CD4-positive, alpha-beta T cell treated with Interleukin-10 for 1 hour (primary cell): ENCODE measurements at places on chromosomes 6 and 20.

DNA sequence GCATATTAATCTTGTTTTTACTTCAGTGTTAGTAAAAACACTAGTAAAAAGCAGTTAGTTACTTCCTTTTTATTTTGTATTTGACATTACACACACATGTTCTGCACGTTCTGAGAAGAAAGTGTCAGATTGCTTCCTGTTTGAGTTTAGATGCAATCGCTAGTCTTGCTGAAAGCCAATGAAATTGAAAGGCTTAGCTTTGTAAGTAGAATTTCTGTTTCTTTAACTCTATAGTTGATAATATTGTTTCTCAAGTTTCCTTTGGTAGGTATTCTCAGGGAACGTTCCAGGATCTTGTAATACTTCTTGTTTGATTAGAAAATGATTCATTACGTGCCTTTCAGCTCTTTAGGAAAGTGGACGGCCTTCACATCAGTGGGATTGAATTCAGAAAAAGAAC, 55.0 kb downstream of the CDKAL1 start:
- no peak for DNase-seq

DNA sequence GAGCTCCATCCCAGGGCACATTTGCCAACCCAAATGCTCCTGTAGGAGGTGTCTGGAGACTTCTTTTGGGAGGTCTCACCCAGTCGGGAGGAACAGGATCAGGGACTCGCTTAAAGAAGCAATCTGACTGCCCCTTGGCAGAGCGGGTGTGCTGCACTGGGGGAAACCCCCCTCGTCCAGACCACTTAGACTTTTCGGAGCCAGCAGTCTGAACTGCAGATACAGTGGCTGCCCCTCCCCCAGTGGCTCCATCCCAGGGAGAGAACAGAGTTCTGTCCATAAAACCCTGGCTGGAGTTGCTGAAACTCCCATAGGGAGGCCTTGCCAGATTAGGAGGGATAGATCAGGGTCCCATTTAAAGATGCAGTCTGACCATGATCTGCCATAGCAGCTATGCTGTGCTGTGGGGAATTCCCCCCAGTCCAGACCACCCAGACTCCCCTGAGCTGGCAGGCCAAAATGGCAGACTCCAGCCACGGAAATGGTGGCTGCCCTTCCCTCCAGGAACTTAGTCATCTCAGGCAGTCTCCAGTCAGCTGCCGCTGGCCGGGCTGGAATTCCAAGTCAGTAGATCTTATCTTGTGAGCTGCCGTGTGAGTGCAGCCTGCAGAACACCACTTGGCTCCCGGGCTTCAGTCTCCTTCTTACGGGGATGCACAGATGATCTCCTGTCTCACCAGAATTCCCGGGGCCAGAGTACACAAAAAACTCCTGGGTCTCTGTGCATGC, 278.1 kb upstream of the SASH1 start:
- no peak for DNase-seq

GRCh38 chr20:25005220-25005619, 12.7 kb upstream of the APMAP start:
- DNase-seq, result no peak

- no peak for DNase-seq
Observed at GRCh38 chr6:66418906-66419305, 711.9 kb upstream of the EYS start.

DNA sequence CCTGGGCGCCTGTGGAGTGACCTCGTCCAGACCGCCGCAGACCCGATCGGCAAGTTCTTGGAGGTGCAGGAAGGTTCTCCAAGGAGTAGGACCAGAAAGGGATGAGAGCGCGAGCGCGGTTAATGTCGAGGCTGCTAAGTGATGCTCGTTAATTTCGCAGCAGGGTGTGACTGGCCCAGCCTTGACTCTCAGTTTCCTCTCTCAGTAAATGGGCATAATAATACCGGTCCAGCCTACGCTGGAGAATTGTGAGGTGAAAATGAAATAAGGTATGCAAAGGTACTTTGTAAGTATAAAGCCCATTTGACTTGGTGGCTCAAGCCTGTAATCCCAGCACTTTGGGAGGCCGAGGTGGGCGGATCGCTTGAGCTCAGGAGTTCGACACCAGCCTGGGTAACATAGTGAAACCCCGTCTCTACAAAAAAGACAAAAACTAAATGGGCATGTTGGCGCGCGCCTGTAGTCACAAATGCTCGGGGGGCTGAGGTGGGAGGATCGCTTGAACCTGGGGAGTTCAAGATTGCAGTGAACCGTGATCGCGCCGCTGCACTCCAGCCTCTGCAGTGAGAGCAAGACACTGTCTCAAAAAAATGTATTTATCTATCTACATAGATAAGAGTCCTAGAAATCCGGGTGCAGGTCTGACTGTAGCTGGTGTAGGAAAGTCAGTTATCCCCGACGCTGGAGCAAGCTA, 634 bp upstream of the BTBD9 start:
- no peak for DNase-seq

- DNase-seq, result no peak
Observed at GRCh38 chr20:34762031-34762555, 57.9 kb downstream of the TP53INP2 start.

DNA sequence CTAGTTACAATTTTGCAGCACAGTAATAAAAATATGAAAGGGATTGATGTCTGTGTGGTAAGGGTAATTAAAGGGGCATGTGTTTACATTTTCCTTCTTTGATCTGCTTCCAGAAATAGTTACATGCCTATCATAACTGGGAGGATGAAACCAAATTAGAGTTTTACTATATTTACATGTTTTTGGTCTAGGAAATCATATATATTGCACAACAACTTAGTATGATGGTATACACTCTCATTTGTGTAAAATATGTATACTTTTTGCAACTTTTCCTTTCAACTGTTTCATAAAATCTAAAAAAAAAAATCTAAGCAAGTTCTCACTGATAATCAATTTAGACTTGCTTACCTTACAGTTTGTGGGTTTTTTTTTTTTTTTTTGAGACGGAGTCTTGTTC, 32.2 kb downstream of the DCBLD1 start:
- no peak for DNase-seq

- peak; percentile 57 for DNase-seq
Observed at GRCh38 chr6:105733556-105734162, 330.8 kb upstream of the PREP start.

DNA sequence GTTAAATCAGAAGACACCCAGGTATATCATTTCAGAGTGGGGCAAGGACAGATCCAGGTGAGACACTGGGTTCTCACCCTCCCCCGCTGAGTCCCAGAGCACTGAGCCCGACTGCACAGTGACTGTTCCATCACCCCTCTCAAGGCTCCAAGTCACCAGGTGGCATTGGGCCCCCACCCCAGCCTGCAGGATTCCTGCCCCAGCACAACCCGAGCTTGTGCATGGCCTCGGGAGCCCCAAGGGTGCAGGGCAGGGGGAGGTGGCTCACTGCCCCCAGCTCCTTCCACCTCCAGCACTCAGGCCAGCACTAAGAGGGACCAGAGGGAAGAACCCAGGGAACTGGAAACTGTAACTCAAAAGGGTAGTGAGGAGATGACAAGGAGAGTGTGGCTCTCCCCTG, 39.3 kb upstream of the CST5 start:
- DNase-seq, result no peak

DNA sequence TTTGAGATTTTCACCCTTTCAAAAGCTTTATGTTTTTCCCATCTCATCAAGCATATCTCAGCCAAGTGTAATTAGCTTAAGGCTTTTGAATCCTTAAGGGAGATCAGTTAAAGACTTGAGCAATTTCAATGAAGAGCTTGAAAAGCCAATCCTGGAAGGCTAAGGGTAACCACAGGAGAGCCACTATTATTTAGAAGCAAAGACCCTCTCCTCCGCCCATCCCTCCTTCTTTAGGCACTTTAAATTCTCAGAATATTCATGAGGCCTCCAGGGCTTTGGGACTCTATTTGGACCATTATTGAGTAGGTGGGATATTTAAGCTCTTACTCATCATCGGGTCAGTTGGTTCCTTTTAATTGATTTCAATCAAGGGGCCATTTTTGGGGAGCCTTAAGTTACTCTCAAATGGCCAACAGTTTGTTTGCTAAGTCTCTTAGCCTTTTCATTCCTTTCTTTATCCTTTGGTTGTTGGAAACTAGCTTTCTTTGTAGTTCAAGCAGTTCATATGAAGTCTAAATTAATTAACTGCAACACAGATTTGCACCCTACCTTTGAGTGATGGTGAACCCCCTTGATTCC, 567.2 kb downstream of the KIF16B start:
- DNase-seq, result no peak

GRCh38 chr6:36608788-36609563, 14.8 kb downstream of the SRSF3 start:
- DNase-seq, result no peak

DNA sequence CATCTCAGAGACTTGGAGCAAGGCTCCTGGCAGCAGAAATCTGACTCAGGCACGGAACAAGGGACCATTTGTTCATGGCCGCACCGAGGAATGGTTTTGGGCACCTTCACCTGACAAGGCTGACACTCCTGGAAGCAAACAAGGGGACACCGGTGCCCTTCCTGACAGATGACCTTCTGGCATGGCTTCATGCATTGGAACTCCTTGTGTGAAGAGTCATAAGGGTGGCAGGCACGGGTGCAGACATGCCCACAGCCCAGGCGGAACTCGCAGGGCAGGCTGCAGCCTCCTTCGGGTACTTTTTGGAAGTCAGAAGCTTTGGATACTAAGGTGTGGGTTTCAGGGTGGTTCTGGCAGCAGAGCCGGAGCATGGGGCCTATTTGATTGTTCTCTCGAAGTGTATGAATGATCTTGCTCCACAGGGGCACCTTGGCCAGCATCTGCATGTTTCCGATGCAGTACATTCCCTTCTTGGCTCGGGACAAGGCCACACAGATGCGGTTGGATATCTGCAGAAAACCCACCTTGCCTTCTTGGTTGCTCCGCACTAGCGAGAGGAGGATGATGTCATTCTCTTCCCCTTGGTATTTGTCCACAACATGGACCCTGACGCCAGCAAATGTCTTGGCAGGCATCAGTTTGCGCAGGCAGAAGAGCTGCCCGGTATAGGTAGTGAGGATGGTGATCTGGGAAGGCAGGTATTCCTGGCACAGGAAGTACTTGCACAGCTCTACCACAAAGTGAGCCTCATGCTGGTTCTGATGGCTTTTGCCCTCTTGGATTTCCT, 28.8 kb downstream of the ZNFX1 start:
- DNase-seq, result no peak

GRCh38 chr6:15366879-15367278, 121.0 kb downstream of the JARID2 start:
- DNase-seq, result no peak

- DNase-seq, result no peak
Observed at GRCh38 chr6:108751851-108752732, 96.1 kb upstream of the ARMC2 start.

- no peak for DNase-seq
Observed at GRCh38 chr20:43430265-43431133, 27.2 kb upstream of the SRSF6 start.

GRCh38 chr6:74161380-74161779, 465.4 kb downstream of the CD109 start:
- no peak for DNase-seq

DNA sequence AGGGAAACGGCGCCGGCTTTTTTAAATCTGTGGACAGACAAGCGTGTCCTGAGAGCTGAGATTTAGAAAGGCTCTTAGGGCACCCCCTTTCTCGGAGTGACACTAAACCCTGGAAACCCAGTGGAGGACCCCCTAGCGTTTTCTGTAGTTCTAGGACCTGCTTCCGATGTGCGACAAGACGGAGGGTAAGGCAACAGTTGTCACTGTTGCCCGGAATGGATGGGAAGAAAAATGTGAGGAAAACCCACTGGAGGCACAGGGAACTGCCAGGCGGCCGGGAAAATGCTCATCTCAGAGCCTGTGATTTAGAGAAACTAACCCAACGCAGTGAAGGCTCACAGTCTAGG, 551 bp upstream of the ATP5F1E start:
- no peak for DNase-seq

DNA sequence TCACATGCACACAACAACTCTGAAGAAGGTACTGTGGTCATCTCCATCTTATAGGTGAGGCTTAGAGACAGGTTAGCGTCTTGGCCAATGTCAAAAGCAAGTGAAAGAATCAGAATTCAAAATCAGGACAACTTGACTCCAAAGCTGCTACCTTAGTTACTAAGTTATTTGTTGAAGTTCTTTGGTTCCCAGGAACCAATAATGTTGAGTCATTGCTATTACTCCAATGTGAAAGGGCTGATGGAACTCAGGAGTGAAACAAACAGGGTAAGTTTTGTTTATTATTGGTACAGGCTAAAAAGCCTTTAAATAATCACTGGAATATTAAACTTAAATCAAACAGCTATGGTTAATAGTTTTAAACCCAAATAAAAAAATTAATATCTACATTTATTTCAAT, 111.1 kb downstream of the PDSS2 start:
- no peak for DNase-seq

DNA sequence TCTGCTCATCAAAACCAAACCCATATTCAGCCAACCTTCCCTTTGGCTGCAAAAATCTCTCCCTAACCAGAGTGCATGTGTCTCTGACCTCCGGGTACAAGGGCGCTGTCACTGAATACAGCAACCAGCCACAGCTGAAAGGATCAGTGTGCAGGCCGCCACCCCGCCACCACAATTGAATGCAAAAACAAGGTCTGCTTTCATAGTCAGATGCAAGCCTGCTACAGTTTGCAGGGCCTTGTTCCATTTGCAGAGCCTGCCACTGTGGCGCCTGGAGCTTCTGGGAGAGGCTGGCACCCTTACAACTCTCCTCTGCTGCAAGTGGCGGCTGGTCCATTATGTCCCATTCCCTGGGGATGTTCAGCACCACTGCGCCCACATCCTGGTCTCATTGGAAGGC, 23.5 kb downstream of the MDGA1 start:
- DNase-seq, result no peak

GRCh38 chr6:24972311-24972958, 36.7 kb upstream of the RIPOR2 start:
- DNase-seq, result no peak

DNA sequence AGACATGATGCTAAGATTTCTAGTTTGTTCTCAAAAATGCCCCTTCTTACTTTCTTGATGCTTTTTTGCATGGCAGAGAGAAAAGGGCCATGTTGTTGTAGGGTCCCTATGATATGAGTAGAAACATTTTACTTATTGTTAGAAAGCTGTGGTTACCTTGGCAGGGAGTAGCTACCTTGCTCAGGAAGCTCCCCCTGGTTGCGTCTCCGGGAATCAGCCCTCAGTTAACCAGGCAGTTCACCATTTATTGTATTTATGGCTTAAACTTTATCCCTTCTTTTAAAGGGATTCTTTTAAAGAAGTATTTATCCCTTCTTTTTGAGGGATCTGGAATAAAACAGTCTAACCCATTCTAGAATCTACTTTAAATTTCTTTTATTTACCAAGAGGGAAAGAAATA, 113.9 kb upstream of the PROKR2 start:
- no peak for DNase-seq

GRCh38 chr6:134686071-134686470, 263.8 kb downstream of the ALDH8A1 start:
- no peak for DNase-seq

- DNase-seq, result no peak
Observed at GRCh38 chr20:23749746-23750145, 989 bp downstream of the CST1 start.

DNA sequence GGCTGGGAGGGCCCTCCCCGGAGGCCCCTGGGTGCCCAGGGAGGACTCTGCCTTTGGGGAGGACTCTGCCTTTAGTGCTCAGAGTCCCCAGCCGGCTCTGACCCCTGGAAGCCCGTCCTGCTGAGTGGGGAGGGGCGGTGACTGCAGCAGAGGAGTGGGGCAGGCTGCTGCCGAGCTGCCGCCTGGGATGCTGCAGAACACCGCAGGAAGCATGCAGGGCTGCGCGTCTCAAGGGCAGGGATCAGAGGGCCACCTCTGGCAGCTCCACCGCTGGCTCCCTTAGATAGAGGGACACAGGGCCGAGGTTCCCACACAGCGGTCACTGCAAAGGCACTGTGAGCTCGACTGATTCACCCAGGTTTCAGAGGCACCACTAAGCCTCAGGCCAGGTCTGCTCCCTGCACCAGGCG, 82.2 kb upstream of the GATA5 start:
- DNase-seq, result no peak
